Colonic mucosa (tissue), 4 donors: ENCODE measurements at places on chromosomes 11 and 22. TPM values are rescaled to one million over a fixed set of nuclear protein-coding genes. Genes with fewer than 3 reads are reported as not detected.

- peak overlapping the region; percentile 39 for H3K27ac ChIP-seq
- peaks cover 5% of the 10 kb centered on the region for H3K4me1 ChIP-seq
- no peaks in the 10 kb centered on the region for H3K27me3 ChIP-seq
Observed at GRCh38 chr11:12235947-12236743, 125.8 kb downstream of the MICAL2 start.

DNA sequence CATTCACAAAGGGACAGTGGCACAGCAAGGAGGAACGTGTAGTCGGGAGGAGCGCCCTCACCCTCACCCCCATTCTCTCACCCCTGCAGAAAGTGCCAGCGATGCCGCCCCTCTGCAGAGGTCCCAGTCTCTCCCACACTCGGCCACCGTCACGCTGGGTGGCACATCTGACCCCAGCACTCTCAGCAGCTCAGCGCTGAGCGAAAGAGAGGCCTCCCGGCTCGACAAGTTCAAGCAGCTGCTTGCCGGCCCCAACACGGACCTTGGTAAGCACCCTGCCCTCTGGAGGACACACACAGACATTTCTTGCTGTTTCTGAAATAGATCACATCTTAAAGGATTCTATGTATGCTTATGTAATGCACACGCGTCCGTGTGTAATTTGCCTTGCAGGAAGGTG is 34.9 kb downstream of the TBC1D22A start:
- H3K4me3 ChIP-seq = no peak overlapping the region
- H3K27ac ChIP-seq = no peak overlapping the region
- H3K4me1 ChIP-seq = no peaks in the 10 kb centered on the region

The UPK2 gene
- total RNA-seq = not detected

The IGSF9B gene
- total RNA-seq = 5.0 TPM

- H3K27ac ChIP-seq = no peak overlapping the region
- no peak for DNase-seq
- H3K4me3 ChIP-seq = no peak overlapping the region
- no peaks in the 10 kb centered on the region for H3K36me3 ChIP-seq
- no peaks in the 10 kb centered on the region for H3K4me1 ChIP-seq
- no peaks in the 10 kb centered on the region for H3K27me3 ChIP-seq
Observed at GRCh38 chr11:37774441-37774840, 1176.4 kb upstream of the RAG2 start.

The HOATZ gene
- total RNA-seq = not detected

- no peaks in the 10 kb centered on the region for H3K4me1 ChIP-seq
- H3K4me3 ChIP-seq = no peak overlapping the region
- H3K27me3 ChIP-seq = no peaks in the 10 kb centered on the region
- no peaks in the 10 kb centered on the region for H3K36me3 ChIP-seq
- no peak overlapping the region for H3K27ac ChIP-seq
- no peak for DNase-seq
Observed at GRCh38 chr11:57353852-57354251, 15.7 kb downstream of the P2RX3 start.

DNA sequence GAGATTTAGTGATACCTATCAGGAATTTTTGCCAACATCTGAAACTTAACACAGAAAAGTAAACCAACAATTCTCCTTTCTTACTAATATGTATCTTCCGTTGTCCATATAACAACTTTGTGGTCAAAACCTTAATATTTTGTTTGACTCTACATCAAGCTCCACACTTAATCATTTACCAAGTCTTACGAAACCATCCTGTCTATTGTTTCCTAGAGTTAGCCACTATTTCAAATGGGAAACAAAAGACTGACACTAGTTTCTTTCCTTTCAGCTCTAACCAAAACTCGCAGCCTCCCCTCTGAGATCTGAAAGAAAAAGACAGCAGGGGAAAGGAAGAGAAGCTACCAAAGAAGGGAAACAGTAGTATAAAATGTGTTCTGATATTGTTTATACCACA is 26.5 kb upstream of the PRDM10 start:
- no peaks in the 10 kb centered on the region for H3K36me3 ChIP-seq
- no peak overlapping the region for H3K27ac ChIP-seq
- H3K4me3 ChIP-seq = no peak overlapping the region
- DNase-seq = no peak
- no peaks in the 10 kb centered on the region for H3K4me1 ChIP-seq
